Ascending aorta (tissue), 2 donors: ENCODE measurements at places on chromosomes 1 and 21.

GRCh38 chr21:35444391-35444790, 395.3 kb upstream of the RUNX1 start:
- DNase-seq, result no peak

DNA sequence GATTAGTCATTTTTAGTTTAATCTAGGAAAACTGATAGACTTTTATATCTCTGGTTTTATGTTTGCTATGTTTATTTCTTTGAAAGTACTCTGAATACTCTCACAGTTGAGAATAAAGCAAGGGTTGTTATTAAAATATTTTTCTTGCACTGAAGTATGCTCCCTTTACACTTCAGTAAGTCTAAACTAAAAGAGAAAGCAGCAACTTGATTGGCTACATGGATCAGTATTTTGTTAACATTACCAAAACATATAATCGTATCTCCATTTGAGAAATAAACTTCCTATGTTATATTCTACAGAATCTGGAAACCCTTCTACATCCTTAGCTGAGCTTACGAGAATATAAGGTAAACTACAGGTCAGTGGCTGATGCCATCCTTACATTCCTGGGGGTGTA, 149.5 kb upstream of the HP1BP3 start:
- DNase-seq, result no peak

DNA sequence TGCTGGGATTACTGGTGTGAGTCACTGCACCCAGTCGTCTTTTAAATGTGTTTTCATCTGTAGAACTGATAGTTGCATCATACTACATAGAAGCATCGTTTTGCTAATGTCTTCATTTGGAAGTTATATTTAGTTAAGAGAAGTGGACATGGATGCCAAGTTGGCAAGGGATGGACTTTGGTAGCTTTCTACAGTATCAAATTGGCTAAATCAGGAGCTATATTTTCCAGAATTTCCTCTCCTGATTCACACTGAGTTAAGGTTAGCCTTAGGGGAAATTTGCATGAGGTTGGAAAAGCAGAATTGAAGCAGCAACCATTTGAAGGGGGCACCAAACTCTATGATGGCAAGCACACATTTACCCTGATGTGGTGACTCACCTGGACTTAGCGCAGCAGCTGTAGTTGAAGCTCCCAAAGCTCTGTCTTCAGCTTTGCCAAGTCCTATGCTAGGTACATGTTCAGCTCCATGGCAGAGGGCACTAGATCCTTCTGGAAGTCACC, 43.9 kb downstream of the DUSP10 start:
- DNase-seq, result no peak

- no peak for DNase-seq
Observed at GRCh38 chr1:18066576-18066975, 41.0 kb upstream of the IGSF21 start.

DNA sequence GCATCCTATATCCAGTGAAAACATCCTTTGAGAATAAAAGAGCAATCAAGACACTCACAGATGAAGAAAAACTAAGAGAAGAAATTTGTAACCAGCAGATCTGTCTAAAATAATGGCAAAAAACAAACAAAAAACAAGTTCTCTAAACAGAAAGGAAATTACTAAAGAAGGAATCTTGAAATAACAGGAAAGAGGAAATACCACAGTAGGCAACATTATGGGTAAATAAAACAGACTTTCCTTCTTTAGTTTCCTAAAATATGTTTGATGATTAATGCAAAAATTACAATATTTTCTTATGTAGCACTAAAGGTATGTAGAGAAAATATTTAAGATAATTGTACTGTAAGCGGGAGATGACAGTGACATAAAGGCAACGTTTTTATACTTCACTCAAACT, 23.5 kb downstream of the SLC19A1 start:
- DNase-seq, result no peak

DNA sequence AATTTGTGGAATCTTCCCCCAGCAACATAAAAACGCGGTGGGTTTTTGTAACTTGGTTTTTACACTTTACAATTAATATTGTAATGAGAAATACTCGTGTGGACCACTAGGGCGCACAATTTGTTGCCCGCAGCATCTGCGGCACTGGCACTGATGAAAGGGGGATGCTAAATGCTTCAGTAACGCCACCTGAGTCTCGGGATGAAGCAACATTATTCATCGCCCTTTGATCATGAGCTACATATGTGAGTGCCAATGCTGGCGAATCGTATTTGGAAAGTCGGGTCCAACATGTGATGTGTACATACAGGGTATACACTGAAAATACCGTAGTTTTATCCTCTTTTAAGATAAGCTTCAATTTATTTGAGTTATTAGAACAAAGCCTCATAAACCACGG, 34.2 kb upstream of the COX20 start:
- peak; percentile 55 for DNase-seq

DNA sequence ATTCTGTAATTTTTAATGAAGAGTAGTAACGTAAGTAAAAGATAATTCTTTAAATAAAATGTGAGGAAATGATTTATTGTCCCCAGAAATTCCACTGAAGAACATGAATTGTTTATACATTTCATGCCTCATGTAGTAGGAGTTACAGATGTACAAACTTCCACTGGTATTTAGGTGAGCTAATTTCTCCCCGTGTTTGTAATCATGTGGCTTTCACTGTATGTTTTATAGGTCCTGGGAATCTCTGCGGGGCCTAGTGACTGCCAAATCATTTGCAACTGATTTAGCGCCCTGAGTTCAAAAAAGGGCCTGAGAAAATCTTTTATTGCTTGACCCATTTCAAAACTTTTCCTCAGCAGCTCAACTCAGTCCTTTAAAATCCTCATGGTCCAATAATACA, 30.5 kb upstream of the FASLG start:
- DNase-seq, result no peak

GRCh38 chr1:183778045-183778444, 26.9 kb upstream of the RGL1 start:
- DNase-seq, result no peak

DNA sequence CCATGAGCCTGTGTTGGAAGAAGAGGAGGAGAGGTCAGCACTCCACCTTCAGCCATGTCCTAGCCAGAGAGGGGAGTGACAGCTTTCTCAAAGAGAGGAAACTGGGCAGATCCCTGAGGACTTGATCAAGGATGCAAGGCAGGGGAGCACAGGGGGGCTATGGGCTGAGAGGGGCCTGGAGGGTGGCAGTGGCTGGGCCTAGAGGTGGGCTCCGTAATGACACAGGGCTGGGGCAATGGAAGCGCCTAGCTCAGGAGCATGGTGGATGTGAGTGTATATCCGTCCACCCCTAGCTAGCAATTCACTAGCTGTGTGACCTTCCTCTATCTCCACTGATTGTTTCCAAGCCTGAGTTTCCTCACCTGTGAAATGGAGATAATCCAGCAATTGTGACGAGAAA, 32.6 kb downstream of the NEK2 start:
- no peak for DNase-seq

GRCh38 chr21:29376556-29376955, 77.8 kb downstream of the BACH1 start:
- no peak for DNase-seq

DNA sequence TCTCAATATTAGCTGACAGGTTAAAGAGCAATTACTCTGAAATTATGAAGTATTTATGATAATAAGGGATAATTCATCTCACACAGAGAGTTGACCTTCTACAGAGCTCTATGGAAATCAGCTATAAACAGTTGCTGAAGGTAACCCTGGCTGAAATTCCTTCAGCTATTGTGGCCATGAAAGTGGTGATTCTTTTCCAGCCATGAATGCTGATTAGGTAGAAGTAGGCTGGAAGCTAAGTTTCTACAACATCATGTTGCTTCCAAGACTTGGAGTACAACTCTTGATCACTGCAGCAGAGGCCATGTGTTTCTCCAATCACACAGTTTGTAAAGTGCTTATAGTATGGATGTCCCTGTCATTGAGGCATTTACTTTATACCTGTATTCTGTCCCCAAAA, 2128.9 kb downstream of the MRPL39 start:
- no peak for DNase-seq

GRCh38 chr1:68232289-68233148, at the start of gene WLS:
Gene WLS (minus strand): TSS chr1:68232523. CDS start chr1:68232299, 224 bp downstream.
- peak; percentile 10 for DNase-seq

DNA sequence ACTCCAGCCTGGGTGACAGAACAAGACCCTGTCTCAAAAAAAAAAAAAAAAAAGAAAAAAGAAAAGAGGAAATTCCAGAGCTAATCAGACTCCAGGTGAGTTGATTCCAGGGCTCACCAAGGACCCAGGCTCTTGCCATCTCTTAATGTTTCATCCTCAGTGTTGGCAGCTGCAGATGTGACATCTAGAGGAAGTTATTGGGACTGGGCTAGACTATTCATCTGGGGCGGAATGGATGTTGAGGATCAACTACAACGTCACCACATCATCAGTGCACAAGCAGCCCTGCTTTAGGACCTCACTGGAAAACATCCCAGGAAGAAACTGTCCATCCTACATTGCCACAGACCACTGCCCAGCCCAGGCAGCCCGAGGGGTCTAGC, 28.6 kb upstream of the PARP1 start:
- DNase-seq, result no peak

DNA sequence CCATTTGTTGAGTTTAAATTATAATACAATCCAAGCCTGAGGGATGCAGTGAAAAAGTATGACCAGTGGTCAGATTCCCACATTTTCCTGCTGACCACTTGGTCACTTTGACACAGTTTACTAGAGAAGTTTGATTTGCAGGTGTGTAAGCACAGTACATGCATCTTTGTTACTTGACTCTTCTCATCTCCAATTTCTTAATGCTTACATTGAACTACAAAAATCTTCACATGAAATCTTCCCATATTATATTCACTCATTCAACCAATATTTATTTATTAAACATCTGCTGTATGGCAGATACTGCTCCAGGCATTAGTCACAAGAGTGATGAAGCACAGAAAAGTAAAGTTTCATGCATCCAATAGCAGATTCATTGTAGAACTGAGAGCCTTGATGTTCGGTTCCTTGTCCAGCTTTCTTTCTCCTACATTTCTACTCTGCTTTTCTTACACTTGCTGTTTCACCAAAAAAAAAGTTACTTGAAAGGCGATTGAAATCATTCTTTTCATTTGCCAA, 211.7 kb downstream of the NFIA start:
- no peak for DNase-seq

- DNase-seq, result no peak
Observed at GRCh38 chr1:241423541-241424479, 66.8 kb upstream of the RGS7 start.

DNA sequence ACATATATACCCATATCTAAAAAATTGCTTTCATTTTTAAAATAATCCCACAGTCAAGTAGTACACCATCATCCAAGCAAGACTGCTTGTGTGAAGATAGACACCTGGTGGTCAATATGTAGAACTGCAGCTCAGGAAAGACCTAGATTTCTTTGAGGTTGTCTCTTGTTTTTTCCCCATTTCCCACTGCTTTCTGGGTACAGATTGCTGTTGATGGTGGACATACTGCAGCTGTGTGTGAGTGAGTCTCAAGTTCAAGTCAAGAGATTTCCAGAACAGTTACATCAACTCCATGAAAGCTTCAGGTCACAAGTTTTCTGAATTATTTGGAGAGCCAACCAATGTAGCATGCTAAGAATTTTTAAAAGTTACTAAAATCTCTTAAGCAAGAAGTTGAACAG, 306.4 kb downstream of the DUSP10 start:
- no peak for DNase-seq

- DNase-seq, result no peak
Observed at GRCh38 chr1:155877945-155878344, 18.6 kb downstream of the SYT11 start.

DNA sequence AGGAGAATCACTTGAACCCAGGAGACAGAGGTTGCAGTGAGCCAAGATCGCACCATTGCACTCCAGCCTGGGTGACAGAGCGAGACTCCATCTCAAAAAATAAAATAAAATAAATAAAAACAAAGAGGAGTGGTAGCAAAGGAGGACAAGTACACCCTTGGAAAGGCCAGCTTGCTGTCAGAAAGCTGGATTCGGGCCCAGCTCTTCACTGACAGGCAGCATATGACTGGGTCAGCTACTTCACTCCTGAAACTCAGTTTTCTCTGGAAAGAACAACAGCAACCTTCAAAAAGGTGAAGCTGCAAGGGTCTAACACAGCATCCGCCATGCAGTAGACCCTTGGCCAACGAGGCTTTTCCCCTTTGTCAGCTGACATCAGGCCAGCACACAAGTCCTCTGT, 156.0 kb upstream of the TIAM1 start:
- DNase-seq, result no peak

DNA sequence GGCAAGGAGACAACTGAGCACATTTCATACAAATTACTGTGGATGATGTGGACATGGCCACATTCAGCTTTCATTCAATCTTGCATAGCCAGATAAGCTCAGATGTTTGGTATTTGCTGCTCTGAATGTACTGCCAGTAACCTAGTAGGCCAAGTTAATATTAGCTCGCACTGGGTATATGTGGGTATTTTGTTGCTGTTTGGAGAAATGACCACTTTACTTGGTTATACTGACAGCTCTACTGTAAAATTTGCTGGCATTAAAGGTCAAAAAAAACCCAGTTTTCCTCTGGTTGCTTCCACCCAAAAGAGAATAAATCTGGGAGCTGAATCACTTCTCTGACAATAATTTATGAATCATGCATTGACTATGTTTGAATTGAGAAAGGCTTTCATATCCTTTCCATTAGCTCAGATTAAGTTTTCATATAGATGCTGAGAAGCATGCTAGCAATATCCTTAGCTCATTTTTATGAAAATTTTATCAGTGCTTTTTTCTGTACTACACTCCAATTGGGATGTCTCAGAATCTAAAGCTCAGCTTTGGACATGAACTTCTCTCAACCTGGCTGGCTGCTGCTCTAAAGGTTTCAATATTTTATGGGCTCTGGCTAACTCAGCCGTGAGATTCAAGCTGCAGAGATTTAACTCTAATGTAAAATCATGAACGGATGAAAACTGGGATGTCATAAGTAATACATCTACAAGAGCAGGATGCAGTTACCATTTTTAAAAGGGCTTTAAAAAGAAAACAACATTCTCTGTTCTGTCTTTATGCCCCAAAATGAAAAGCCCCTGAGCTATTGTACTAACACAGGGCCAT, 330.0 kb downstream of the BARHL2 start:
- DNase-seq, result no peak

DNA sequence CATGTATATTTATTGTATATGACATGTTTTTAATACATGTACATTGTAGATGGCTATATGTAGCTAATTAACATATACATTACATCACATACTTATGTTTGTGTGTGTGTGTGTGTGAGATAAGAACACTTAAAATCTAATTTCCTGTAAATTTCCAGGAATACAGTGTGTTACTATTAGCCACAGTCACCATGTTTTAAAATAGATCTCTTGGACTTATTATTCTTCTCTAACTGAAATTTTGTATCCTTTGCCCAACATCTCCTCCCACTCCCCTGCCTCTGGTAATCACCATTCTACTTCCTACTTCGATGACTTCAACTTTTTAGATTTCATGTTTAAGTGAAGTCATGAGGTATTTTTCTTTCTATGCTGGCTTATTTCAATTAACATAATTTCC, 64.8 kb downstream of the FCRL5 start:
- no peak for DNase-seq

DNA sequence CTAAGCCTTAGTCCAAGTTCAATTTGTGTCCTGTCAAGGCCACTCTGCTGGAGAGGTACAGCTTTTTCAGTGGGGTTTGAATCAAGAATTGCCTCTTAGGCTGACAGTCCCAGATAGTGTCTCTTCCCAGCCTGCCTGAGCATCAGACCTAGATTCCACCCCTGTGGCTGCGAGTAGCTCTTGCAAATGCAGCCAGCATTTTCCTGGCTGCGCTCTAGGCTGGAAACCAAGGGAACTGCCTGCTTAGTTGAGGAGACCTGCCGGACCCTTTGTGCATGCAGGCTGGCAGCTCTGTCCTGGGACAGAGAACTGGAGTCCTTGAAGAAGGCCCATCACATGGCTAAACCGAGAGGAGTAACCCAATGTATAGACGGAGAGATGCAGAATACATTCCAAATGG, 293.7 kb downstream of the PCP4 start:
- DNase-seq, result no peak

GRCh38 chr1:39270368-39270767, 65.9 kb downstream of the MACF1 start:
- no peak for DNase-seq
